Activated T-helper 1 cell treated with anti-CD3 and anti-CD28 coated beads, Interleukin-12 subunit alpha, Interleukin-12 subunit beta, Interleukin-2, Interleukin-4 antibody, amounts not matched to agents 30 ng/mL and 10 ng/mL and 1 ng/mL, durations not matched to agents 14 hours and 24 hours and 36 hours (primary cell): ENCODE measurements at places on chromosomes 6 and 20.

DNA sequence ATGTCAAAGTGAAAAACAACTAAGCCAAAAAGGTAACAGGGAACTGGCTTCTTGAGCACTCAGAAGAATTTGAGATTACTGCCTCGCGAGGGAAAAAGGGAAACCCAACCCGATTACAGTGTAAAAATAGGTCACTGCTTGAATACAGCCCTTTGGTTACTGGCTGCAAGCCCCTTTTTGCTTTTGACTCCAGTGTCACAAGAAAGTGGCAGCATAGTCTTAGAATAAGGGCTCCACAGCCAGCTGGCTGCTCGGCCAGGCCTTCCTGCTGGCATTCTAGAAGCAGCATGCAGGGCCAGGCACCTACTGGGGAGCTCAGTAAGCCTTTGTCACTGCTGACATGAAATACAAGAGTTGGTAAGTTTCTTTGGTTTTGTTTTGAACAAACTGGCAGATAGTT, 83.0 kb downstream of the ZHX3 start:
- peaks cover 24% of the 10 kb centered on the region for H3K4me1 ChIP-seq
- no peak overlapping the region for H3K27ac ChIP-seq
- H3K36me3 ChIP-seq: no peaks in the 10 kb centered on the region
- no peaks in the 10 kb centered on the region for H3K27me3 ChIP-seq
- DNase-seq: no peak

- no peak overlapping the region for H3K4me3 ChIP-seq
- H3K27ac ChIP-seq: no peak overlapping the region
- no peaks in the 10 kb centered on the region for H3K27me3 ChIP-seq
- DNase-seq: no peak
Measured at GRCh38 chr6:129662980-129663431, 47.0 kb downstream of the ARHGAP18 start.

DNA sequence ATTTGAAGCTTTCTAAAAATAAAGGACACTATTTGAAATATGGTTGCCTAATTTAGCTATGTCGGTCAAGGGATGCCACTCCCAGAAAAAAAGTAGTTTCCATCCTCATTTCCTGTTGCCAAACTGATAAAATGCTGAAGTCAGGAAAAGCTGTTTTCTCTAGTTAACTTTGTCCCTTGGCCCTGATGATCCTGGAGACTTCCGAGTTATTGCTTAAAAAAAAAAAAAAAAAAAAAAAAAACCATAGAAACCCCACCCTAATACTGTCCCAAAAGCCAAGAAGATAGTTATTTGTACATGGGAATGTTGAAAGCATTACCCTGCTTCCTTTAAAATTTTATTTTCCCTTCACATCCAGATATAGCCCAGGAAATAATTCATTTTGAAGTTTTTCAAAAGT, 236.7 kb downstream of the SOD2 start:
- no peaks in the 10 kb centered on the region for H3K4me1 ChIP-seq
- H3K4me3 ChIP-seq: no peak overlapping the region
- no peak for DNase-seq
- H3K36me3 ChIP-seq: no peaks in the 10 kb centered on the region
- no peak overlapping the region for H3K27ac ChIP-seq

- H3K4me3 ChIP-seq: no peak overlapping the region
- no peaks in the 10 kb centered on the region for H3K27me3 ChIP-seq
- no peaks in the 10 kb centered on the region for H3K36me3 ChIP-seq
- no peak overlapping the region for H3K27ac ChIP-seq
Measured at GRCh38 chr6:166052837-166053236, 114.8 kb downstream of the TBXT start.

DNA sequence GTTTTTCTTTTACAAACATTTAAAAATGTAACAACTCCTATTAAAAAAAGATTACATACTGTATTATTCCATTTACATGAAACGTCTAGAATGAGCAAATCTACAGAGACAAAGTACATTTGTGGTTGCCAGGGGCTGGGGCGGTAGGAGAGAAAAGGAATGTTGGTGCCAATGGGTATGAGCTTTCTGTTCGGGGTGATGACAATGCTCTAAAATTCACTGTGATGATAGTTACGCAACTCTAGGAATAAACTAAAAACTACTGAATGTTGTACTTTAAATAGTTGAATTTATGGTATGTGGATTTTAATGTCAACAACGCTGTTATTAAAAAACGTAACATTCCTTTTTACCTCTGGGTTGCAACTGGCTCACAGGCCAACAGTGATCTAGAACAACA, 211.1 kb downstream of the GMDS start:
- DNase-seq: no peak
- H3K36me3 ChIP-seq: peaks cover 9% of the 10 kb centered on the region
- peaks cover 6% of the 10 kb centered on the region for H3K27me3 ChIP-seq
- peaks cover 33% of the 10 kb centered on the region for H3K4me1 ChIP-seq
